ENCODE measurements at places on chromosomes 4 and X. TPM values are rescaled to one million over a fixed set of nuclear protein-coding genes. Genes with fewer than 3 reads are reported as not detected.

The MAGEA11 gene
- not detected for total RNA-seq

The RNF175 gene
- not detected for total RNA-seq

The MND1 gene
- 45.3 TPM for total RNA-seq

GRCh38 chr4:1352567-1352900 is 5.5 kb downstream of the UVSSA start:
- DNase-seq, result no peak
- no peak overlapping the region for H3K27ac ChIP-seq
- H3K4me1 ChIP-seq, result peaks cover 23% of the 10 kb centered on the region
- H3K4me3 ChIP-seq, result no peak overlapping the region

GRCh38 chr4:65383589-65384305 is 286.5 kb downstream of the EPHA5 start:
- H3K27me3 ChIP-seq, result no peaks in the 10 kb centered on the region
- DNase-seq, result no peak
- no peak overlapping the region for H3K4me3 ChIP-seq
- no peaks in the 10 kb centered on the region for H3K4me1 ChIP-seq

DNA sequence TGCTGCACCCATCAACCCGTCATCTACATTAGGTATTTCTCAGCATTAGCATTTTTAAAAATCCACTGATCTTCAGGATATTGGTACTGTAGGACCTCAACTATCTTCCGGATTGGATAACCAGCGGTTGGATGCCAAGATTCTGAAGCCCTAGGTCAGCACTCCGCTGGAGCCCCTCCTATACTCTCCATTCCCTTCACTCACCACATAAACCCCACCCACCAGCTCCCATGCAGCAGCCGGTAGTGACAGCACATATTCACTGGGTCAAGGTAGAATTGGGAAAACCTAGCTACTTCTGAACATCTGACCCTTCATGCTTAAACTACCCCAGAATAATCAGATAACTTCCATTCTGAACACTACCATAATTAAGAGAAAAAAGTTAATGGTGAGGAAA is 134.9 kb downstream of the CORIN start:
- no peaks in the 10 kb centered on the region for H3K36me3 ChIP-seq
- H3K27me3 ChIP-seq, result peaks cover 31% of the 10 kb centered on the region
- H3K4me1 ChIP-seq, result peaks cover 7% of the 10 kb centered on the region
- no peak for DNase-seq
- no peak overlapping the region for H3K4me3 ChIP-seq
- no peak overlapping the region for H3K27ac ChIP-seq

DNA sequence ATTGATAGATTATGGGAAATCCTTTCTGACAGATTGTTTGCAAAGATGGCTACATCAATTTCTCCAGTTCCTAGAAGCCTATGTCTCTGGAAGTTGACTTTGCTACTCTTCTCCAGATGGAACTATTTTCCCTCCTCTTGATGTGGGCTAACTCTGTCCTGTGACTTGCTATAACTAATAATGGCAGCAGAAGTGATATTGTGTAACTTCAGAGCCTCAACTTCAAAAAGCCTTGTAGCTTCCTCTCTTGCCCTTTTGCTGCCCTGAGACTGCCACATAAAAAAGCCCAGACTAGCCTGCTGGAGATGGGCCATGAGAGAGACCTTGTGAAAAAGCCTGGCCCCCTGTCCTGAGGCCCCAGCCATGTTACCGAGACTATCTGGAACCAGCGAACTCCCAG is 210.7 kb upstream of the SLC7A11 start:
- no peaks in the 10 kb centered on the region for H3K27me3 ChIP-seq
- H3K4me1 ChIP-seq, result no peaks in the 10 kb centered on the region
- no peaks in the 10 kb centered on the region for H3K36me3 ChIP-seq
- H3K27ac ChIP-seq, result no peak overlapping the region

- no peaks in the 10 kb centered on the region for H3K4me1 ChIP-seq
- H3K27me3 ChIP-seq, result no peaks in the 10 kb centered on the region
- DNase-seq, result no peak
- no peak overlapping the region for H3K27ac ChIP-seq
Measured at GRCh38 chr4:106941841-106942240, 94.3 kb downstream of the DKK2 start.

GRCh38 chr4:89294573-89295269 is 12.9 kb downstream of the GPRIN3 start:
- peaks cover 74% of the 10 kb centered on the region for H3K4me1 ChIP-seq
- H3K4me3 ChIP-seq, result peak overlapping the region; percentile 62
- H3K27me3 ChIP-seq, result no peaks in the 10 kb centered on the region
- DNase-seq, result no peak
- H3K27ac ChIP-seq, result peak overlapping the region; percentile 97
- peaks cover 18% of the 10 kb centered on the region for H3K36me3 ChIP-seq

- H3K36me3 ChIP-seq, result no peaks in the 10 kb centered on the region
- no peaks in the 10 kb centered on the region for H3K27me3 ChIP-seq
- H3K4me3 ChIP-seq, result no peak overlapping the region
- H3K4me1 ChIP-seq, result no peaks in the 10 kb centered on the region
Measured at GRCh38 chr4:24210332-24210902, 320.6 kb upstream of the PPARGC1A start.

GRCh38 chr4:156923525-156923924 is 48.1 kb downstream of the PDGFC start:
- no peak overlapping the region for H3K4me3 ChIP-seq
- no peaks in the 10 kb centered on the region for H3K4me1 ChIP-seq
- no peaks in the 10 kb centered on the region for H3K27me3 ChIP-seq
- DNase-seq, result no peak
- H3K27ac ChIP-seq, result no peak overlapping the region
- no peaks in the 10 kb centered on the region for H3K36me3 ChIP-seq

- H3K4me1 ChIP-seq, result peaks cover 26% of the 10 kb centered on the region
- no peaks in the 10 kb centered on the region for H3K36me3 ChIP-seq
- no peak overlapping the region for H3K27ac ChIP-seq
- DNase-seq, result no peak
Measured at GRCh38 chr4:158786955-158787354, 18.1 kb downstream of the FNIP2 start.

Measured in activated naive CD8-positive, alpha-beta T cell treated with anti-CD3 and anti-CD28 coated beads for 36 hours (primary cell).